ENCODE measurements at places on chromosomes 6 and 20. TPM values are rescaled to one million over a fixed set of nuclear protein-coding genes. Genes with fewer than 3 reads are reported as not detected.

GRCh38 chr20:61185181-61185580, 66.9 kb upstream of the CDH4 start:
- no peak for DNase-seq

DNA sequence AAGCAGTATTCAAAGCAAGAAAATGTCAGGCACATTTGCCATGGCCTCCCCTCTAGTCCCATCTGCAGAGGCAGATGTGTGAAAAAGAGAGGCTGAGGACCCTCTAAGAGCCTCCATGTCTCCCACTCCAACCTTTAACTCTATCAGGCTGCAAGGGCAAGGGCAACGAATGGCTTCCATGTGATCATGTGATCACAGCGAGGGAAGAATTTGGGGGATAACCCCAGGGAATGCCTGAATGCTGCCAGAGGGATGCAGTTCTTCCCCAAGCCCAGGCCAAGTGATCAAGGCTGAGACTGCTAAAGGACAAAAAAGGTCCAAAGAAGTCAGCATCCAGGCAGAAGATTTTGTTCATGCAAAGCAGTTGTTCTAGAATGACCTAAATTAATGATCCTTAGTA, 4.9 kb downstream of the CHD6 start:
- no peak for DNase-seq

GRCh38 chr20:40979247-40979646, 49.4 kb upstream of the TOP1 start:
- no peak for DNase-seq

DNA sequence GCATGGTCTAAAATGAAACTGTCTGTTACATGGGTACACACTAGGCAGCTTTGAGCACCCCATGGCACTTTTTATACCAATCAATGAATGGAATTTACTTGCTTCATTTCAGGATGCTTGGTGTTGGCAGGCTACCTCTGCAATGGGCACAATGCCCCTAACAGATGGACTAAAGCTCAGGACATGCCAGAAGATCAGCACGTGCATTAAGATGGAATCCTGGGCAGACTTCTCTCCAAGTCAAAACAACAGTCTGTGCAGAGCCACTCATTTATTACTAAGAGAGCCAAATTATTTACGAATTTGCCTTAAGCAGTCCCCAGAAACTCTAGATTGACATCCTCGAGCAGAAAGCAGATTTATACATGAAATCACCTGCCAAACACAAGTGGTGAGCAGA, 55.8 kb upstream of the SCML4 start:
- DNase-seq: no peak

- DNase-seq: no peak
Observed at GRCh38 chr20:46089167-46089416, 670 bp downstream of the NCOA5 start.

DNA sequence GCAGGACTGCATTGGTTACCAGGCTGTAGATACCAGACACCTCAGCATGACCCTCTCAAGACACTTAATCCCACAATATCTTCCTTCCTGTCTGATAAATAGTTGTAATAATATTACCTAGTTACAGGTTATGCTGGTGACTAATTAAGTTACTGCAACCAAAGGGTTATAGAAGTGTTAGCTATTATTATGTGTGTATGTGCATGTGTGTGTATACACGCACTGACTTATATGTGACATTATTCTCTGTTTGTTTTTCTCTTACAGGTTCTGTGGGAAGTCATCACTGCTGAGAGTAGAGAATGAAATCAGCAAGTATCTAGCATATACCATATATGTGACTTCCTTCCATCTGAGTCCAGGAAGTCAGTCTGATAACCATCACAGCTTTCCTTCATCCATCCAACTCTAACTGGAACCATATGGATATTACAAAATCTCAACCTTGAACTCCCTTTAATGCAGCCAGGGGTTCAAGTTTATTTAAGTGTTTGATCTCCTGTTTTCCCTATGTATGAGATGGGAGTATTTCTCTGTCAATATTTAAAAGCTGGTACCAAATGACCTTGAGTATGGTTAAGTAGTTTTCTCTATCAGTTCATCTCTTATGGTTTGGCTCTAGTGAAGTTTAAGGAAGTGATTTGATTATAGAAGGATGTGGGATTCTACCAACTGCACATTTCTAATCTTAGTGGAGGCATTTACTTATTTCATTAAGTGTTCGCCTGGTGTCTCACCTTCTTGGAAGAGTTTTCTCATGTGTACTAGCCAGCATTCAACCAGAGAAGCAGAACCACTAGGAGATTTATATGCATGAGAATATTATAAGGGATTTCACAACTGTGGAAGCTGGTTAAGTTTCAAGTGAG, 313.2 kb downstream of the HIVEP2 start:
- no peak for DNase-seq

GRCh38 chr6:116371120-116371917, 572 bp downstream of the DSE start:
- DNase-seq: peak; percentile 63

DNA sequence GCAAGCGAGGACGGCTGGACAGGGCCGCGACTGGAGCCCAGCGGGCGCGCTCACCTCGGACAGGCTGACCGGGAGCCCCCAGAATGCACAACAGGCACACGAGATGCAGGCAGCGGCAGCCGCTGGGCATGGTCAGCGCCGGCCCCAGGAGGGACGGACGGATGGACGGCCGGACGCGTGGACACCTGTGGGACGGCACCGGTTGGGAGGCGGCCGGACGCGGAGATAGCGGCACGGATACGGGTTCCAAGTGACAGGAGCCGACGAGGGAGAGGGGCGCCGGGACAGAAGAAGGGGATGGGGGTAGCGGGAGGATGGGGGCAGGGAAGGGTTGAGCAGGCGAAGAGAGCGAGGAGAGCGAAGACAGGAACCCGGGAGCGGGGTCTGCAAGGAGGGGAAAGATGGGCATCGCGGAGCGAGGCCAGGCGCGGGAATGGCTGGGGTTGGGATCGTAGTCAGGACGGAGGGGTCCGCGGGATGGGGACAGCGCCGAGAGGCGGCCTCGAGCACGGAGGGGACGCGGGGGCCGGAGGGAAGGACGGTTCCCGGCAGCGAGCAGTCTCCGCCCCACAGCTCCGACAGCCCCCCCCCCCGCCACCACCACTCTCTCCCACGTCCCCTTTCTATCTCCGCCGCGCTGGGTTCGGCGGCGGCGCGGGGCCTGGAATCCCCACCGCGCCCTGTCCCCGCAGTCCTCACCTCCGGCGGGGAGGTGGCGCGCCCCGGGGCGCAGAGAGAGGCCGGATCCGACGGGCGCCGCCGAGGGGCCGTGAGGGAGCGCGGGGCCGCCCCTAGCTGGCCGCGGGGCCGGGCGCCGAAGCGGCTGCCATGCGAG, 435 bp downstream of the DLK2 start:
- DNase-seq: peak; percentile 90

DNA sequence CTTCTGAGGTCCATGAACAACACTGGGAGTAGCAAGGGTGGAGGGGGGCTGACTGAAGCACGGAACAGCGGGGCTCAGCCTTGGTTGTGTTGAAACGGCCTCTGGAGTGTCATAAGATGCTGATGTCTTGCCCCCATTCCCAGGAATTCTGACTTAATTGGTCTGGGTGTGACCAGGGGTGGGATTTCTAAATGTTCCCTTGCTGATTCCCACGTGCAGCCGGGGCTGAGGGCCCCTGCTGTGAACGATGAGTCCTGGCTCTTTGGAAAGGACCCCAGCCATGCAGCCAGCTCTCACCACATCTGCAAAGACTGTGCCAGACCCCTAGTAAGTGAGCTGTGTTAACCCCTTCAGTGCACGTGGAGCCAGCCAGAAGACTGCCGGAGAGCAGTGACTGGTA, 28.6 kb upstream of the FAM50B start:
- DNase-seq: no peak

The ATG5 gene
- 22.8 TPM for total RNA-seq

The DNMT3B gene
- total RNA-seq: 58.0 TPM

The CYP39A1 gene
- 2.1 TPM for total RNA-seq

The MCCD1 gene
- not detected for total RNA-seq
